NCI-H1092 treated with DMSO at 0.1 percent for 48 hours (cell line): ENCODE measurements at places on chromosomes 5 and 9.

DNA sequence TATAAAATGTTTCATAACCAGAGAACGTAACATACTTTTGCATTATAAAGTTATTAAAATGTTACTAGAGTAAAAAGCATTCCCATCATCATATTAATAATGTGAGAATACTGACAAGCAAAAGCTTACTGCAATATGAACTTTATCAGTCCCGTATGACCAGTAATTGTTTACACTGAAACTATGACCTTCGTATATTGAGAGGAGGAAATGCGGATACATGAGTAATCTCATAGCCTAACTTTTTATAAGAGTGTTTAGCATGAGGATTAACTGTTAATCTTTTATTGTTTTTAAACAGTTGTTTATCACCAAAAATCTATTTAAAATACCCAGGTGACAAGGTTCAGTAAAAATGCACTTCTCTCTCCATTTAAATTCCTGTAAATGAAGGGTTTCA, 272.4 kb downstream of the SLF1 start:
- no peak for DNase-seq

DNA sequence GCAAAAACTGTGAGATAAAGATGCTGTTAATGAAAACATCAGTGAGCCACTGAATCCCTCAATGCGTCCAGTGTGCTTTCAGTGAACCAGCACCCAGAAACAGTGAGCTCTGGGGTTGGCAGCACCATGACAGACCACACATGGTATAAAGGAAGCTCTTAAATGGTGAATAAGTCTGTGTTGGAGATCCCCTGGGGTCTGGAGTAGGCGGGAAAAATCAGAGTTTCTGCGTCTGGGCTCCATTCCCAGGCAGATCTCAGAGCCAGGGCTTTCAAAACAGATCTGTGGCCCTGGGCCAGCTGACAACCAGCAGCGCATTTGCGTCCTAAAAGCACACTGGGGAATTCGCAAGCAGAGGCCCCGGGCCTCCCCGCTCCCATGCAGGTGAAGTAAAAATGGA, 233.5 kb downstream of the FRMD3 start:
- DNase-seq: peak; percentile 98

DNA sequence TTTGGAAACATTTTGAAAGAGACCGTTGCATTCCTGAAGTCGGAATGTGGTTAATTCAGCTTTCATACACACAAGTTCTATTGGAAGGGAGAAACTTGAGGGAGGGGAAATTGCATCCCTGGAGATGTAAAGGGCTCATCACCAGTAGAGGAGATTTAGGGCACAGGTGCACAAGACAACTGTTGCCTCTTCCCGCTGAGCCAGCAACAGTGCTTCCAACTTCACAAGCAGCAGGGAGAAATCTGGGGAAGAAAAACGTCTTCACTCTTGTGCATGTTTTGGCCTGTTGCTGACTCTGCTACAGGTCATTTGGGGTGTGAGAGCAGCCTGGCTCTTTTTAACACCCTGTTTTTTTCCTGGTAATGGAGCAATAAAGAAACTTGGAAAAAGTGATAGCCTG, 277.9 kb downstream of the GAS1 start:
- no peak for DNase-seq

DNA sequence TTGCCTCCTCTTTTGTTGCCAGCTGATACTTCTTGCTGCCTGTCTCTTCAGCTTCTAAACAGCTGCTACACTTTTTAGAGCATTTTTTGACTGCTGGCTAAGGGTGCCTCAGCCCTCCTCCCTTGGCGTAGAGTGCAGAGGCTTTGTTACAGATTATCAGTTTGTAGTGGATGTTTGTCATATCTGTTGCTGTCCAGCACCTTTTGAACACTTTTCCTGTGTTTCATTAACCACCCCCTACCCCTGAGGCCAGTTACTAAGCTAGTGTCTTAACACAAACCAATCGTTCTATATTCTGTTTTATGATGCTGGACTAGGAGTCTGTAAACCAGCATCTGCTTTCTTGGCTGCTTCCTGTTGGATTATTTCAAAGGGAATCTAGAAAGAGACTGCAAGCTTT, 441.5 kb downstream of the DNAH5 start:
- no peak for DNase-seq

- DNase-seq: no peak
These were observed 481.4 kb downstream of the RAB3C start for GRCh38 chr5:59064293-59064692.

- DNase-seq: no peak
These were observed 3.2 kb downstream of the IFNA8 start for GRCh38 chr9:21412107-21412506.

GRCh38 chr5:93748875-93749397, 7.5 kb upstream of the POU5F2 start:
- no peak for DNase-seq

DNA sequence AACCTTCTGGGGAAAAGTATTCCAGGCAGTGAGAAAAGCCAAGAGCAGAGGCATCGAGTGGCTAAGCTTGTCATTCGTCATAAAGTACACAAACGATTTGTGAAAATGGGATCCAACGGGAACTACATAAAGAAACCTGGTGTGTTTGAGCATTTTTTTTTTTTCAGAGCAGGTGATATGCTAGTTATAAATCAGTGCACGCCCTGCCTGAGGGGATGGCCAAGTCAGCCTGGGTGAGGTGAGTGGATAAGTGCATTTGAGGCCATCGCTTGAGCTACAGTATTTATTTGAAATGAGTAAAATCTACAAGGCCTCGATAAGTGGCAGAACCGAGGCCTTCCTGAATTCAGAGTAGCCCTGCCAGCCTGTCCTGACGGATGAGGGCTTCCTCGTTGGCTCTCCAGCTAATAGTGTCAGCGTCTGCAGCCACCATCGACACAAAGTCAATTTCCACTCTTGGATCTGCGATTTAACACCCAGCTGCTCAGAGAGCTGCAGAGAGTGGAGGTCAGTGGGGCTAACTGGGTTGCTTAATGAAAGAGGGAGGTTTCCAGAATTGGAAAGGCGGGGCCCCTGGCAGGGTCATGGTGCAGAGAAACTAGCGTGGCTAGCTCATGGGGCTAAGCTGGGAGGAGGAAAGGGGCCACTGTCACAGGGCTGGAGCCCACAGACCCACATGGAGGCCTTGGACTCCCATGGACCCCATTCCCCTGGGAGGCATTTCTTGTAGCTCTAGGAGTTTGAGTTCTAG, 27.3 kb downstream of the PPARGC1B start:
- peak; percentile 34 for DNase-seq

GRCh38 chr9:693201-694091, 148.1 kb upstream of the DMRT1 start:
- DNase-seq: no peak

DNA sequence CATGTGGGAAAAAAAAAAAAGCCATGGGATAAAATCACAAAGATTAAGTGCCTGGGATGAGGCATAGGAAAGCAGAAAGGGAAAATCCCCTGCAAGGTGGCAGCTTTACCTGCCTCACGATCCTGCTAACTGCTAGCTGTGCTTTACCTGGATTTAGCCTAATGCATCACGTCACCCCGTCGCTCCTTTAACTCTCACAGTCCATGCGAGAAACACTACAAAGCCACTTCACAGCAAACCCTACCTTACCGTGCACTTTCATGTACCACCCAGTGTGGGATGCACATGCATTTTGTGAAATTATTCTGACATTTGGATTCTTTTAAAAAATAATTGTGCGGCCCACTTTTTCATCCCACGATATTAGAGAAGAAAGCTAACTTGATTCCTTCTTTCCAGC, 31.0 kb downstream of the ATPSCKMT start:
- no peak for DNase-seq

DNA sequence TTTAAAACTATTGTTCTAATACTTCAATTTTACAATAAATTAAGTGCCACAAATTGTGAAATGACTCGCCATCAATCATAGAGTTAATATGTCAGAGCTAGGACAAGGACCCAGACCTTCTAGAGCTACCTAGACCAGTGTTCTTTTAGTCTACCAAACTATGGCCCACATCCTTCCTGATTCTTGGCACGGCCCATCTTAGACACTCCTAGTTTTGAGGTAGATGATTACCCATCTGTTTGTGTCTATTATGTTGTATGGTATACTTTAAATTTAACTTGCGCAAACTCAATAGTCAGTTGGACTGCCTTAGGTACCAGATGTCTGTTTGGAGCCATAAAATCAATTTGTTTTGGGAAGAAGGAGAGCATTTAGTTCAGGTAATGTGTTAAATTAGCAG, 17.5 kb downstream of the CDC26 start:
- no peak for DNase-seq
